ENCODE measurements at places on chromosomes 2 and 18.
A peak's percentile ranks its signal among the peaks of the same experiment; 100 is the strongest.

GRCh38 chr18:57859314-57859713 lies 56.2 kb upstream of the ATP8B1 start:
- peak; percentile 39 for DNase-seq

DNA sequence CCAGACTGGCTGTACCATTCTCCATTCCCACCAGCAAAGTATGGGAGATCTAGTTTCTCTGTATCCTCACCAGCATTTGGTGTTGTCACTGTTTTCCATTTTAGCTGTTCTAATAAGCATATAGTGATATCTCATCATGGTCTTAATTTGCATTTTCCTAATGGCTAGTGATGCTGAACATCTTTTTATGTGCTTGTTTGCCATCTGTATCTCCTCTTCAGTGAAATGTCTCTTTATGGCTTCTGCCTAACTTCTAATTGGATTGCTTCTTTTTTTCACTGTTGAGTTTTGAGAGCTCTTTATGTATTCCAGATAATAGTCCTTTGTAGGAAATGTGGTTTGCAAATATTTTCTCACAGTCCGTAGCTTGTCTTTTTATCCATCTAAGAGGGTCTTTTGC lies 18.9 kb upstream of the BIN1 start:
- no peak for DNase-seq

DNA sequence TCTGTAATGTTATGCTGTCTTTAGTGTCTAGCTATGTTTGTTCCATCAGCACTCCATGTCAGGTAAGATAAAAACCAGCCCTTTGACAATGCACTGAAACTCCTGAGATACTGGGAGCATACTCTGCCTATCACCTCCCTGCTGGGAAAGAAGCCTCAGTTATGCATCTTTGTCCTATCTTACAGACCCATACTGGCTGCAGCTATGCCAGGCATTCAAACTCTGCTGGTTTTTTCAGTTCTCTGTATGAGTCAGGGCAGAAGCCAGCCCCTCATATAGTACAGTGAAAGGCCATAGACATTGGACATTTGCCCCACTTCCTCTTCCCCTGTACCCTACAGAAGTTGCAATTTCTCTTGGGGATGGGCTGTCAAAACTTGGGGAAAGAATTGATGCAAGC lies 181.1 kb upstream of the RGPD4 start:
- DNase-seq: no peak

DNA sequence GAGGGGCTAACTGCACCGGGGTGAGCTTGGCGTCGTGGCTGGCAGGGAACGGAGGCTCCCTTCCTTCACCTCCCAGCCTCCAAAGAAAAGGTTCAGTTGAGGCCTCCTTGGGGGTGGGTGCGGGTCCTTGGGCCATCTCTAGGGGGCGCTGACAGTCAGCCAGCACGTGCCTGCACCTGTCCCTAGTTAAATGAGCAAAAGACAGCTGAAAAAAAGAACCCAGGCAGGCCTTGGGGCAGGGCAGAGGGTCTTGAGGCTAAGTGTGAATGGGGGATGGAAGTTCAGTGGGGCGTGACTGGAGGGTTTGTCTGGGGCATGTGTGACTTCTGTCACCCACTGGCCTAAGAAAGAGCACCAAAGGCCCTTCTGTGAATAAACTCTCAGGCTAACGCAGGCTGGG lies 56.4 kb downstream of the ZFP36L2 start:
- peak; percentile 85 for DNase-seq

- no peak for DNase-seq
These were observed 17.2 kb upstream of the KLF7 start for GRCh38 chr2:207182911-207183310.

- no peak for DNase-seq
These were observed 757.2 kb downstream of the GALR1 start for GRCh38 chr18:78006774-78007260.

GRCh38 chr2:54499661-54500060 lies 43.5 kb downstream of the SPTBN1 start:
- DNase-seq: no peak

DNA sequence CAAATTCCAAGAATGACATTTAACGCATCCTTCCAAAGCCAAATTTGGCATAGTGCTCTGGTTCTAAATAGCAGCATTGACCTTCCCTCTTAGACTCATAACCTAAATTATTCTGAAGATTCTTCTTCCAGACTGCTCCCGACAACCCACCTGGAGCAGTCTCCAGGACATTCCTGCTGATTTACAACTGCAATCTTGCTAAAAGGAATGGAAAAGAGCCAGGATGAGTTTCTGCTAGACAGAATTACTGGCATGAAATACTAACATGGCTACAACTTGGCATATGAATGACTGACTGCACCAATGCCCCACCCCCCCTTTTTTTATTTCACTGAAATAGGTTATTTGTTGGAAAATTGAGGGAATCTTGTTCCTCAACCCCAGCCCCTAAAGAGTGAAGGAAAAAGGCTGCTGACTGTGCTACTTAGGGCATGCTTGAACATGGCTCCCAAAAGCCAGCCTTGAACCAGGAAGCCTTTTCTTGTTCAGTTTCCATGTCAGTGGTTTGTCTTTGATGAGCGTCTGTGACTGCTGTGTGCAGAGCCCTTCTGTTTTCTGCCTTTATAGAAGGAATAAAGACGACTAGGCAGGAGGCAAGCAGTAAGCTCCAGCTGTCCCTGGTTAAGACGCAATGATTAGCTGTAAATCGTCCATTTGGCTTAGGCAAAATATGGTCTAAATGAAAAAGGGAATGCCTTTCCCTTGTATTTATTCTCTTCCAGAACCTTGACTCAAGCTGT lies 47.4 kb upstream of the ITGB6 start:
- no peak for DNase-seq

DNA sequence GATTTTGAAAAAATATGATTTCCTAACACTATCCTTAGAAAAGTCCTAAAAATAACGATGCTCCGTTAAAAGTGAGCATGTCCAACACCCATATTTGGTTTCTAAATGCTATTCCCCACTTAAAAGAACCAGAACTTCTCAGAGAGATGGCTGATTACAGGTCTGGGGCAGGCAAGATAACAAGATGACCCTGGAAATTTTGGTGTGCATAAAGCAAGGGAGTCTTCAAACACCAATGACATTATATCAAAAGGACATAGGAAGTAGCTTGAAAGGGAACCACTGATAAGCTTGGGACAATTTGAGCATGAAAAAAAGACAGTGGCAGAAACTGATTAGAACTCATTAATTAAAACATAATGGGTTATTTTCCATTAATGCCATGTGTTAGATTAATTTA lies 17.9 kb downstream of the STK17B start:
- no peak for DNase-seq

DNA sequence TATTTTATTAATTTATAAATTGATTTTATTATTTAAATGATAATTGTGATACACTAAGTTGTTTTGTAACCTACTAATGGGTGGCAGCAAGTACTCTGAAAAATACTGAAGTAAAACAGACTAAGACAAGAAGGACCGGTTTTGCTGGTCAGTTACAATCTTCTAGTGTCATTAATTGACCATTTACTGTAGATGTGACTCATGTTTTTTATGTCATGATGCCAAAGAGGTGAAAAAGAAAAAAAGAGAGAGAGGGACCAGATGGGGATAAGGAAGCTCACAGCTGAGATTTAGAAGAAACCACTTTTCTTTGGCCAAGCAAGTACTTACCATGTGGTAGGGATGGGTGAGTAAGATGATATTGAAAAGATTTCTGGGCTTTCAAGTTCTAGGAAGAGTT lies 955.8 kb upstream of the LRRTM1 start:
- DNase-seq: no peak

GRCh38 chr2:213723041-213723560 lies 438.8 kb downstream of the SPAG16 start:
- no peak for DNase-seq

- DNase-seq: no peak
These were observed 205.7 kb downstream of the ASB1 start for GRCh38 chr2:238632181-238633060.

- no peak for DNase-seq
These were observed 2.4 kb upstream of the RPS7 start for GRCh38 chr2:3572620-3573019.

- DNase-seq: no peak
These were observed 415.8 kb downstream of the HRH4 start for GRCh38 chr18:24876266-24876665.

DNA sequence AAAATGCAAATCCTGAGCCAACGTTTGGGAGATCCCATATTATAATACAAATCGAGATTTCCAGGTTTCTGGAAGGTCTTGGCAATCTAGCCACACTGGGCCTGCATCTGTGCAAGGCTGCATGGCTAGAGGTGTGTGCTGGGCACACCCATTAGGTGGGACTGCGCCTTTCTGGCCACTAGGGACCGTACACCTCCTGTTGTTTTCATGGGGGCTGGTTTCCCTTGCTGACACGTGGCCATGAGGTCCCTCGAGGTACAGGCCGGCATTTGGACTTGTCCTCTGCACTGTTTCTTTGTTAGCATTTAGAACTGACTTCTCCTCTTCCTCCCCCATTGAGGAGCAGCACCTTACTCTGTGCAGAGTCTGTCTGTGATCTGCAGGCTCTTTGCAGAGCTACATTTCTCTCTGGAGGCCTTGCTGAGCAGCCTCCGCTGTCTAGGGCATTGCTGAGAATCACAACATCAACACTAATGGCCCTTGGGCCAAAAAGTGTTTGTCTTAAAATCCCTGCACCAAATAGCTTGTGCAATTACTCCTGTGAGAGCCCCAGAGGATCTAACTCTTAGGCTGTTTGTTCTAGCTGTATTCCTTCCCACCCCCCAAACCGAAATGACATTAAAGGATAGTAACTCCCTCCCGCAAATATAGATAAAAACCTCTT lies 131.2 kb downstream of the NEDD4L start:
- no peak for DNase-seq

DNA sequence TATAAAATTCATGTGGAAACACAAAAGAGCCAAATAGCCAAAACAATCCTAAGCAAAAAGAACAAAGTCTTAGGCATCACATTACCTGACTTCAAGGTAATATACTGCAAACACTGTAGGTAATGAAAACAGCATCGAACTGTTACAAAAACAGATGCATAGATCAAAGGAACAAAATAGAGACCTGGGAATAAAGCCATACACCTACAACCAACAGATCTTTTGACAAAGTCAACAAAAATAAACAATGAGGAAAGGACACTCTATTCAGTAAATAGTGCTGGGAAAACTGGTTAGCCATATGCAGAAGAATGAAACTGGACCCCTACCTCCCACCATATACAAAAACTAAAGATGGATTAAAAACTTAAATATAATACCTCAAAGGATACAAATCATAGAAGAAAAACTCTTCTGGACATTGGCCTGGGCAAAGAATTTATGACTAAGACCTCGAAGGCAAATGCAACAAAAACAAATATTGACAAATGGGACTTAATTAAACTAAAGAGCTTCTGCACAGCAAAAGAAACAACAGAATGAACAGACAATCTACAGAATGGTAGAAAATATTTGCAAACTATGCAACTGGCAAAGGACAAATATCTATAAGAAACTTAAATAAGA lies 218.0 kb downstream of the PHLPP1 start:
- DNase-seq: no peak

- no peak for DNase-seq
These were observed 129.2 kb downstream of the ETAA1 start for GRCh38 chr2:67526283-67526682.

DNA sequence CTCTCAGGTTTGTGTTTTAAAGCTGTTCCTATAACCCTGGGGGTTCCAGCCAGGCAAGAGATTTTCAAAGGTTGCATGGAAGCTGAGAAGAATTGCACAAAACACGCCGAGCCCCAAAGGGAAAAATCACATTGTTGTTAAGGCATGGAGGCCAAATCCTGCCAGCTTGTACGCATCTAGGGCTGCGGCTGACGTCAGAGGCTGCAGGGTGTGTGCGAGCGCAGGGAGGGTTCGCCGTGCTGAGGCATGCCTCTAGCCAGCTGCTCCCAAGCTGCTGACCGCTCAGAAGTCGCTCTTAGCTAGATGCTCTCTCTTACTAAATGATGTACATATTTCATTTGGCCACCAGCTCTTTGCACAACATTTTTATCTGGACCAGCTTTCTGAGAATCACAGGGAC lies 191.8 kb downstream of the LPIN1 start:
- DNase-seq: peak; percentile 41

GRCh38 chr2:46811379-46812310 lies 104.0 kb downstream of the MCFD2 start:
- DNase-seq: no peak

DNA sequence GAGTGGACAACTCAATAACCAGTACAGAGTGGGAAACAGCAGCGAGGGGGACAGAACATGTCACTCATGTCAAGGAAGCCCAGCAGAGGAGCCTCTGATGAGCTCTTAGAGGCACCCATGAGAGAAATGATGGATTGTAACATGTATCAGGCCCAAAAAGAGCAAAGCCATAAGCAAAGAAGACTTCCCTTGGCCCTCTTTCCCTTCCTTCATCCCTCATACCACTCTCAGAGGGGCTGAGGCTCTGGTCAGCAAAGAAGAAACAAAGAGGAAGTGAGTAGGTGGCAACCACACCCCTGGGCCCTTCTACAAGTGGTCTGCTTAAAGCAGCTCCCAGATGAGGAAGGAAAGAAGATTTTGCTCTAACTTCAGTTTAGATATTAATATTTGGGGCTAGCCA lies 112.8 kb downstream of the CDC42EP3 start:
- DNase-seq: peak; percentile 18

DNA sequence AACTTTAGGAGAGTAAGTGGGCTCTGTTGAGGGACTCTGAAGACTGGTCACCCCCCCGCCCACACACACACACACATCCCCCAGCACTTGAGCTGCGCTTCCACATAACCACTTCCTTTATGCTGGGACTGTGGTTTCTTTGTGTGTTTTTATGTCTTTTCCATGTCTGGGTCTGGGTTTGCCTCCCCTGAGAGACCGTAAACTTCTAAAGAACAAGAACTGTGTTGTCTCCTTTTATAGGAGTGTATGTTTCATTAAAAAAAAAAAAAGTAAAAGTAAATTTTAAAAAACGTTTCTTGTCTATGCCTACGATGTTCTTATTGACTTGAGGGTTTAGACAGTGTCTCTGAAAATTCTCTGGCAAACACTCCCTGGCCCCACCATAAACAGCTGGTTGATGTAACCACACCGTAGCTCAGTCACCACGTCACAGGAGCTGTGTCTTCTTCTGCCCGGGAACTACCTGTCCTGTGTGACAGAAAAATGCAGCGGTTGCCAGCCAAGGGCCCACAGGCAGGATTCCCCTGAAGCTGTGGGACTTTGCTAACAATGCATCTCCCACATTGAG lies 68.0 kb downstream of the KLHL29 start:
- DNase-seq: no peak
